Gastroesophageal sphincter (tissue), 4 donors: ENCODE measurements at places on chromosomes 1 and 21.
A peak's percentile ranks its signal among the peaks of the same experiment; 100 is the strongest.

DNA sequence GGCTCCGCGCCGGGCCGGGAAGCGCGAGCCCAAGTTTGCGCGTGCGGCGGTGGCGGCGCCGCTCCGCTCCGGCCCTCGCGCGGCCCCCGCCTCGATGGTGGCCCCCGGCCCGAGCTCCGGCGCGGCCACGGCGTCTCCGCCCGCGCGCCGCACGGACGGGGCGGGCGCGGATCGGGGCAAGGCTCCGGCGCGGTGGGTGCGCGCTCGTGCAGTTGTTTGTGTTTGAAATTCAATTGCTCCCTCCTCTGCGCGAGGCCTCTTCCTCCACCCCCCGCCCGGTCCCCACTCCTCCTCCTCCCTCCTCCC is at the start of gene HDGF:
TSS of gene HDGF (minus strand) at position 225 of the 306 bp plus-strand sequence. CDS start 246 bp downstream, outside the sequence.
- ATAC-seq = no peak

GRCh38 chr21:28333578-28334075 is 659.0 kb downstream of the LTN1 start:
- ATAC-seq = peak; percentile 50

- no peak for ATAC-seq
Observed at GRCh38 chr1:101166583-101167120, 70.2 kb upstream of the S1PR1 start.

- ATAC-seq = no peak
Observed at GRCh38 chr1:25911162-25911561, 4.9 kb upstream of the STMN1 start.

DNA sequence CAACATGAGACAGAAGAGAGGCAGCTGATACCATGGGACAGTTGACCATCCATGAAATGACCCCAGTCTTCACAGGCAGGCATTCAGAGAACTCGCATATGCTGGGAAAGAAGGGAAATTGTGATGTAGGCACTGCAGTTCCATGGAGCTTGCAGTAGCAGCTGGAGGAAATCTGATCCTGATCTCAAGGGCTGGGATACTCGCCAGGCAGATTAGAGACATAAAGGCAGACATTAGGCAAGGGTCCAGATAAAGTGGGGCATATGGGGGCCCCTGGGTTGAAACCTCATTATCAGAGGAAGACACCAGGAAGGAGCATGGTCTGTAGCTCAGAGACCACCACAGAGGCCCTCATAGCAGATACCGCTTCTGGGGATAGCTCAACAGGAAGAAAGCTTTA is 48.7 kb upstream of the TNR start:
- ATAC-seq = no peak

GRCh38 chr1:107689159-107689558 is 275.8 kb downstream of the VAV3 start:
- ATAC-seq = no peak

- peak; percentile 6 for ATAC-seq
Observed at GRCh38 chr1:52725903-52726264, 369 bp upstream of the ZYG11B start.

DNA sequence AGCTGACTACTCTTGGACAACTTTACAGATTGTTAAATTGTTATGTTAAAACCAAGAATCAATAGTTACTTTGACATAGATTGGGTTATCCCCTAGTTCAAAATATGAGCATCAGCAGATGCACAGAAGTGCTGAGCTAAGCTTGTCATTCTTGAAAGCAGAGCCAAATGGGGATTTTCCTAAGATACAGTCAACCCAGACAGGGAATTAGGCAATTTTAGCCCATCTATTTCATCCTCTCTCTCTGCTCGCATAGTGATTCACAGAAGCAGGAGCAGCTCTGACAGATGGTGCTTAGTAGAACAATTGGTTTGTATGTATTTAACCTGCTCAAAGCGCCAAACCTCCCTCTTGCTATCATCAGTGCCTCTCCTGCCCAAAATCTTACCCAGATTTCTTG is 27.9 kb upstream of the PRRC2C start:
- no peak for ATAC-seq
